Left colon (tissue), 2 donors: ENCODE measurements at places on chromosomes 2 and 18.

- DNase-seq: no peak
Measured at GRCh38 chr2:236582968-236583367, 13.3 kb downstream of the ACKR3 start.

- no peak for DNase-seq
Measured at GRCh38 chr2:66455490-66455889, 20.6 kb downstream of the MEIS1 start.

DNA sequence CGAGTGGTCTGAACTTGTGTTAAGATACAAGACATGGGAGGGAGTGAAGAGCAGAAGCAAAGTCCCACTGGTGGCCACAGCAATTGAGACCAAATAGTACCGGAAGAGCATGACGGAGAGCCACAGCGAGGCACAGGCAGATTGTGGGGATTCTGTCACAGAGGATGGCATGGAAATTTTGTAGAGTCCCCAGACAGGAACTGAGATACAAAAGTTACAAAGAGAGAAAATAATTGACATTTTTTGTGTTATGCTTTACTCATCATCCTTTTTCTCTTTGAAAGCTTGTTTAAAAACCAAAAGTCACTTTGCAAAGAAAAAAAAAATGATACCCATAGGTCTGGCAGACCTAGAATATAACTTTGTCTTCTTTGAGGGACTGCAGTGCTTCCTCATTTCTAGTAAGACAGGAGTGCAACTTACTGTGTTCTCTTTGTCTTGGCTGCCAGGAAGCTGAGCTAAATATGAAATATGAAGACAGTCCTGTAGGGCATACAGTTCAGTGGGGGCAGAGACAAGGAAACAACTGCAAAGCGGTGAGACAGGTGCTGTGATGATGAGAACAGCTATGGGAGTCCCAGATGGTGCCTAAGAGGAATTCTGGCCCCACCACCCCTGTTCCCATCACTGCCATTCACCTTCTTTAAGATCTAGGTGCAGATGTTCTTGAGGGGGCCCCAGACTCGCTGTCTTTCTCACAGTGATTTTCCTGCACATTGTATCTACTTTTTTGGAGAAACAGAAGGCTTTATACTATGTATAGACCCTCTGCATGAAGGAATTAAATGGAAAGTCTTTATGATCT, 5.2 kb downstream of the ARHGAP25 start:
- DNase-seq: no peak

GRCh38 chr2:211127501-211127900, 571.1 kb downstream of the CPS1 start:
- DNase-seq: no peak

- DNase-seq: no peak
Measured at GRCh38 chr18:75884728-75885127, 457.2 kb upstream of the SMIM21 start.

- no peak for DNase-seq
Measured at GRCh38 chr2:1028831-1029230, 78.2 kb downstream of the SNTG2 start.

DNA sequence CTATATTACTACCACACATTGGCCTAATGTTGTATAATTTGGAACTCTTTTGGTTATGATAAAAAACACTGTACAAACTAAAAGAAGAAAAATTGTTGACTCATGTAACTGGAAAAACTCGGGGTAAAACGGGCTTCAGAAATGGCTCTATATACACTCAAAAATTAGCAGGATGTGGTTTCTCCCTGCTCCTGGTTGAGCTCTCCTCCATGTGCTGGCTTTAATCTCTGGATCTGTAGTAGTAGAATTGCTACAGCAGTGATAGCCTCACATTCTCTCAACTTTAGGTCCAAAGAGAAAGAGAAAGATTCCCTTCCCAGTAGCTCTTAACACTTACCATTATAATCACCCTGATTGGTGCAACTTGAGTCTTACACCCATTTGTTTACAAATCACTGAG, 274.9 kb upstream of the GALNT5 start:
- no peak for DNase-seq

GRCh38 chr18:73531601-73532000, 616.0 kb downstream of the FBXO15 start:
- DNase-seq: no peak

DNA sequence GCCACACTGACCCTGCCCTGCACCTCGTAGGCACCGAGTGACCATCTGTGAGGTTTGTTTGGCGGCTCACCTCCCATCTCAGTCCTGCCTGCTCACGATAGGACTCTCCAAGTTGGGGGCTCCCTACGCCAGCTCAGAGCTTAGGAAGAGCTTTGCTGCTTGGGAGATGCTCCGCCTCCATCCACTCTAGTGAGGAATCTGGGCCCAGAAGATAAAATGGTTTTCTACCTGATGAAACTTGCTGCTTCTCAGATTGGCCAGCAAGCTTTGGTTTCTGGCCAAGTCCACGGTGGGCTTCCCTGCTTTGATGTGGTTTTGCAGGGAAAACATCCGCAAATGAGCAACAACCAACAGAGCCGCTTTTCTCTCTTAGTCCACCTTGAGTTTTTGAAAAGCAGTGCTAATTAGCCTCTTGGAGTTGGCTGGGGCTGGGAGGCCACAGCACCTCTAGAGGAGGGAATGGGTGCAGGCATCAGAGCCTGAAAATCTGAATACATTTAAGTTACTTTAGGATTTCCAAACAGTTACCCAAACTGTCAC, 42.2 kb downstream of the THNSL2 start:
- DNase-seq: no peak

DNA sequence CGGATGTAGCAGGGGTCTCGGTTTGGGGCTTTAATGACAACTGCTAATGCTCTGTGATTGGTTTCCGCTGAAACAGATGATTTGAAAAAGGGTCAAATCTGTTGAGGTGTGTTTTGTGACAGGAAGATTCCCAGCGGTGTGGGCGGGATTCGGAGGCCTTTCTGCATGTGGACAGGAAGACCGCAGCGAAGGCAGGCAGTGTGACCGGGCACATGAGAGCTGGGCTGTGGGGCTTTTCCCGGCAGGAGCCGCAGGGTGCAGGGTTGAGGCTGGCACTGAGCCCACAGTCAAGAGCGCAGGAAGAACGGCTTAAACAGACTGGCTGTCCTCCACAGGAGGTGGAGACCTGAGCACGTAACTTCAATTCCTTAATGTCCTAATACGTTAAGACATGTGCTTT, 180.0 kb upstream of the TPO start:
- no peak for DNase-seq

DNA sequence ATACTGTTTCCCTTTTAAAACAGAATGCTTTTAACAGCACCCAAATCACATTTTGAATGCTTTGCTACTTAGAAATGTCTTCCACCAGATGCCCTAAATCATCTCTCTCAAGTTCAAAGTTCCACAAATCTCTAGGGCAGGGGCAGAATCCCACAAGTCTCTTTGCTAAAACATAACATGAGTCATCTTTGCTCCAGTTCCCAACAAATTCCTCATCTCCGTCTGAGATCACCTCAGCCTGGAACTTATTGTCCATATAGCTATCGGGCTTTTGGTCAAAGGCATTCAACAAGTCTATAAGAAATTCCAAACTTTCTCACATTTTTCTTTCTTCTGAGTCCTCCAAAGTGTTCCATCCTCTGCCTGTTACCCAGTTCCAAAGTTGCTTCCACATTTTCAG, 1374.5 kb upstream of the NXPH2 start:
- no peak for DNase-seq

- DNase-seq: no peak
Measured at GRCh38 chr2:193668557-193669323, 1474.0 kb upstream of the TMEFF2 start.

- no peak for DNase-seq
Measured at GRCh38 chr2:147511491-147511948, 333.3 kb upstream of the ACVR2A start.

- no peak for DNase-seq
Measured at GRCh38 chr18:58135183-58135641, 91.2 kb downstream of the NEDD4L start.

- no peak for DNase-seq
Measured at GRCh38 chr2:241579281-241579680, 20.7 kb downstream of the BOK start.

DNA sequence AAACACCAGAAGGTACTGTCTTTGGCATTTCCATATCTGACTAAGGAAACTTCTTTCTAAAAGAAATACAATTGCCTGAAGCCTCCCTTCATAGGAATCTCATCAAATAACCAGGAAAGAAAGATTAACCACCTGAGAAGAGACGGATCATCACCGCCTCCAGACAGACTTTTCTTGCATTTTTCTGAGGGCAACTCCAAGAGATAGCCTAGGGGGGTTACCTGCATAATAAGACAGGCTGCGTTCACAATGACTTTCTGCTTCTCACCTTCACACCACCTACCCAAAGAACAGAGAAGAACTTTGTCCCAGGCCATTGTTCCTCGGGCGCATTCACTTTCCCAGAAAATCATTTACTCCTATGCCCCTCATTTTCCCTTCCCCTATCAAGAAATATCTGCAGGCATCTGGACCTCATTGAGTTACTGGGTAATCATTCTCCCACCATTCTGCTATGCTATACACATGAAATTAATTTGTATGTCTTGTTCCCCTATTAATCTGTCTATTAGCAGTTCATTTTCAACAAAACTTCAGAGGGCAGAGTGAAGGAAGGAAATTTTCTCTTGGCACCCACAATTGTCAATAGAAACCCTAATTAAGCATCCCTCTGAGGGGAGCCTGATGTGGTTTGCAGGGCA, 8.3 kb upstream of the POMC start:
- DNase-seq: no peak

DNA sequence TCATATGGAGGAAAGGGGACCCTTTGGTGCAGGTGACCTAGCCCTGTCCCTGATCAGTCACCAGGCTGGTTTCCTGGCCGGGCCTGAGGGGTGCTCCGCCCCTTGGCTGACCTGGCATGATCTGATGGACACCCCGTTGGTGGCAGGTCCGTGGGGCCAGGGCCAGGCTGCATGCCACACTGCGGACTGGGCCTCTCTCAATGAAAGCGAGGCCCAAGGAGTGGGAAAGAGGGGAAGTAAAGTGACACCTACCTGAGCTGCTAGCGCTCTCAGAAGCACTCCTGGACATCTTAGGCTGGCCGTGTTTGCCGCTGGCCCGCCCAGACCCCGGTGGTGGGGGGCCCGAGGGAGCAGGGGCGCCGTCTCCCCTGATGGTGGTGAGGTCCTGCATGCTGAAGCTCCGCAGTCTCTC, 33.1 kb downstream of the MRPL35 start:
- DNase-seq: no peak
